ENCODE measurements at places on chromosomes 2 and 18.

DNA sequence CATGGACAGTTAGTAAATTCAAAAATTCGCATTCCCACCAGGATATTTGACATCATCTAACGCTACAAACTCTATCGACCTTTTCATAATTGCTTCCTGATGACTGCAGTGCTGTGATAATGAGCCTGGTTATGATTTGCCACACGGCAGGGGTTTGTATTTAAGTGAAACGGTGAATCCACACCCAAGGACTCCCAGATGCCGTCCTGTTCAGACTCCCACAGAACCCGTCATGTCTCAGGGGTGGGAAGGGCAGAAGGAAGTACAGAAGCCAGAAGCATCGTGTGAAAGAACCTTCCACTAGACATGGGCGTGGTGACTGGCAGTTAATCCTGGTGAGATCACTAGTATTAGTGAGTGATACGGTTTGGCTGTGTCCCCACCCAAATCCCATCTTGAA lies 91.2 kb upstream of the TMEM18 start:
- DNase-seq, result no peak

- no peak for DNase-seq
These were observed 2056.8 kb upstream of the CELF4 start for GRCh38 chr18:39622431-39622830.

DNA sequence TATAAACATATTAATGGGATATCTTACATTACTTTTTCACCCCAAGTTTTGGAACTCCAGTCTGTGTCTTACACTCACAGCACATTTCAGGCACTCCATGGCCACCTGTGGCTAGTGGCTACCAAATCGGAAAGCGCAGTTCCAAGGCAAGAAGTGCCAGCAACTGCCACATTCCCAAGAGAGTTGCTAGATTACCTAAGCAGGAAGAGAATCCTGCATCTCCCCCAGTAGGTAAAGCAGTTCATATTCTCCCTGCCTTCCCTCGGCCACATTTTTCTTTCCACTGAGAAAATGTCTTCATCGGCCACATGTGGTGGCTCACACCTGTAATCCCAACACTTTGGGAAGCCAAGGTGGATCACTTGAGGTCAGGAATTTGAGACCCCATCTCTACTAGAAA lies 62.8 kb downstream of the MEX3C start:
- DNase-seq, result peak; percentile 42

DNA sequence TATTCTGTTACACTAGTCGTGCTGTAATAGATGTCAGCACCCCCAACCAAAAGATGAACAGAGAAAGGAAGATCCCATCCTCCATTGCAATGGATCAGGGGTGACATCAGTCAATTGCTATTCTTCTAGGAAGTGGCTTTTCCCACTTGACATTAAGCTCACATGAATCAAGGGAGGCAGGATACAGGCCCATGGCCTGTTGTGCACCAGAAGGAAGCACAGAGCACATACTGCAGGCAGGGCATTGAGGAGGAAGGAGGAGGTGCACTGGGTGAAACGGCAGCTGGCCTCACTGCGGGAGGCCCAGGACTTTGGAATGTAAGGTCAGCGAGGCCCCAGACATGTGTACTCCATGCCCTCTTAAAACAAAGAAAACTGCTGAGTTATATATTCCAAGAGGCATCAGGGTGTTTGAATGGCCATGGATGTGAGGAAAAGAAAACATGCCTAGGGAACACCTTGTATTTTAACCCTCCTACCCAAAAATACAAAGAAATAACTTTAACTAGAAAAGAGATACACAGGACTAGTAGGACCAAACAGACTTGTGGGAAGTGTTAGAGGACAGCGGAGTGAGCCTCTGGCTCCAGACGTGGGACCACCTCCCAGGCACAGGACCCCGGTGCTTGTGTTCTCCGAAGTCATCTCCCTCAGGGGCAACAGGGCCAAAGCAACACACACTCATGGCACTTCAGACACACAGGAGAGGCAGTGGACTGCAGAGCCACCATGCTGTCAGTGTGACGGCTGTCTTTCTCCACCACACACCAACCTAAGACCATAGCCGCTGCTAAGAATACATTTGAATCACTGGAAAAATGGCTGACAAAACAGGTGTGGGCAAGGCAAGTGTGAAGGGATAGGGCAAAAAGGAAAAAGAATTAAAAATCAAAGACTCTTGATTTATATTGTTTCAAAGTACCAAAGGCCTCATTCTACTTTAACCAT lies 51.4 kb upstream of the RIOK3 start:
- DNase-seq, result peak; percentile 89

DNA sequence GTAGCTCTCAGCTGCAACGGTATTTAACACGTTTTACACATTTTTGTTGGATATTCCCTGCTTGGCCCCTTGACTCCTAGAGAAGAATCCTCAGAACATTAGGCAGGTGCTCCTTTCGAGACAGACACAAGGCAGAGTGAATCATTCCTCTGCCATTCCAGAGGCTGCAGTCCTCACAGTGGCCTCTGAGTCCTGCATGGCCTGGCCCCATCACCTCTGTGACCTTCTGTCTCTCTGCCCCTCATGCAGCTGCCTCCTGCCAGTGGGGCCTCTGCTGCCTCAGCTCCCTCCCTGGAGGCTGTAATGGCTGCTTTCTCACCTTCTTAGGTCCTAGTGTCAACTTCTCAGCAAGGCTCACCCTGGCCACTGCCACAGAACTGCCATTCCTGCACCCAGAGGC lies 101.3 kb downstream of the PTPRM start:
- peak; percentile 20 for DNase-seq

GRCh38 chr2:9805435-9806297 lies 37.6 kb upstream of the TAF1B start:
- DNase-seq, result no peak

- DNase-seq, result no peak
These were observed 18.6 kb downstream of the RMC1 start for GRCh38 chr18:23521907-23522306.

DNA sequence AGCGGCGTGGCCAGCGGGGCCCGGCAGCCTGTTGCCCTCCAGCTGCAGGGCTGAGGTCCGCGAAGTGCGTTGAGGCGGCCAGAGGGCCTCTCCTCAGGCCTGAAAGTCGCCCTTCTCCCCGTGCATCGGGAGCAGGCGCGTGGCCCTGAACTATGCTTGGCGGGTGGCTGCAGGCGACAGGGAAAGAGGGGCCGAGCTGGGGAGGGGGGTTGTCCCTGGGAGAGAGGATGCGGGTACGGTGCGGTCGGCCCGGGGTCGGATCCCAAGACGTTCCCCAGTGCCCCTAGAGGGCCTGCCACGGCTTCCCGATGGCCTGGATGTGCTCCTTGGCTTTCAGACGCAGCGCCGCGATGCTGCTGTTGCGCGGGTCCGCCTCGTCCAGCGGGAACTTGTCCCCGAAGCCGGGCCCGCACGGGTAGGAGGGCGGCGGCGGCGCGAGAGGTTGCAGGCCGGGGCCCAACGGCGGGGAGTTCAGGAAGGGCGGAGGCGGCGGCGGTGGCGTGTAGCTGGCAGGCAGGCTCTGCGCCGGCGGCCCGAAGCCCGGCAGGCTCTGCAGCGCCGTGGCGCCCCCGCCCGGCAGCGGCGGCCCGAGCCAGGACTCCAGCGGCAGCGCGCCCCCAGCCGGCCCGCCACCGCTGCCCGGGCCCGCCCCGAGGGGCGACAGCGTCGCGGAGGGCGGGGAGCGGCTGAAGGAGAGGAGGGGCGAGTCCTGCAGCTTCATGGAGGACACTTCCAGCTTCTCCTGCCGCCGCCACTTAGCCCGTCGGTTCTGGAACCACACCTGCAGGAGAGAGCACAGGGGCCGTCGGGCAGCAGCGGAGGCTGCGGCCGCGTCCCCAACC lies 4.3 kb downstream of the RAX start:
- peak; percentile 90 for DNase-seq

DNA sequence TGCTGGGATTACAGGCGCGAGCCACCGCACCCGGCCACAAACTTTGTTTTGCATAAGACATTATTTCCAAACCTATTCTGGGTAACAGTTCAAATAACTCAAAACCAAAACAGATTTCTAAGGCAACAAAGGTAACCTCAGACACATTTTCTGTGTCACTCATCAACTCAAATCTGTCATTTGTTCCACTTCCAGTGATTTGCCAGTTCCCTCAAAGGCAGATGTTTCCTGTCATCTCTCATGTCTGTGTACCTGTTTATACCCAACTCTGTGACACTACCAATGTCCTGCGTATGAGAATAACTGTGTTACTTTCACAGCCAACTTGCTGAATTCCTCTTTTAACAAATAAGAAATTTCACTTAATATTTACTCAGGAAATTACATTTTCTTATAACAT lies 54.4 kb downstream of the SCN3A start:
- no peak for DNase-seq

DNA sequence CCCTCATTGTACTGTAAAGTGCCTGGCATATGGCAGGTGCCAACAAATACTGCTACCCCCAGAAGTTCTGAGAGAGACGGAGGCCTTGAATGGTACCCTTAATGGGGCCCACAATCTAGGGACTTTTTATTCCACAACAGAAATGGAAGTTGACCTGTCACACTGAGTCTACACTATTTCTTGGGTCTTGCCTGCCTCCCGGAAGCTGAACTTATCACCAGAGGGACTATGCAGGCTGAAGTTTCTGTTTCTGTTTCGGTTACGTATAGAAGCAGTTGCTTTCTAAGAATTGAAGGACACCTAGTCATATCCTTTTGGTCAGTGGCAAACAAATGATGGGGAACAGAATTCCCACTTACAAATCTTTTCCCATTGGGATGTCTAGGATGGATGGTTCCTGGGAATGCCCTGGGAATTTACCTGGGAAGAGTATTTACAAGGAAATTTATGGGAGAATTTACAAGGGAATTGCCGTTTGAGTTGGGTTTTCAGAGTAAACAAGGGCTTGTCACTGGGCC lies 74.2 kb downstream of the HS1BP3 start:
- DNase-seq, result no peak

GRCh38 chr2:116132833-116133232 lies 1681.7 kb upstream of the DDX18 start:
- no peak for DNase-seq

GRCh38 chr2:23794234-23794633 lies 132.7 kb downstream of the ATAD2B start:
- no peak for DNase-seq

DNA sequence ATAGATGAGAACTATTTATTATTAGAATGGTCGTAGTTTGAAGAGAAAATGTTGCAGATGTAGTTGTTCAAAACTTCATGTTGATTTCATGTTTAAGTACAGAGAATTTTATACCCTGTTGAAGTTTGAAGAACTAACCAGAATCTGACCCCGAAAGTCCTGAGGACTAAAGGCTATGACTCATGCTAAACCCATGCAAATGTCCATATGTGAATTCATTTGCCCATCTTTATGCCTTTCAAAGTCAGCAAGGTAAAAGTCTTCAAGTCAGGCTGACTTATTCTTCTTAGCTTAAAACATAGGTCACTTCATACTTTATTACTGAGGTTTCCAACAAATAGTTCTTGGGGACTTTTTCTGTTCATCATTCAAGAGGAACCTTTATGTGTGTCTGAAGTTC lies 185.5 kb downstream of the CCDC85A start:
- peak; percentile 16 for DNase-seq

Data from mesendoderm (in vitro differentiated cells).